ENCODE measurements at places on chromosomes 13 and 19. TPM values are rescaled to one million over a fixed set of nuclear protein-coding genes. Genes with fewer than 3 reads are reported as not detected.

- DNase-seq, result no peak
These were observed 200.2 kb downstream of the COL4A1 start for GRCh38 chr13:110106726-110107125.

NOTCH3 gene
- 0.26 TPM for total RNA-seq

- no peak for DNase-seq
These were observed 396.9 kb upstream of the SLITRK1 start for GRCh38 chr13:84279166-84279565.

ACP5 gene
- total RNA-seq, result 18.8 TPM

PRR22 gene
- 2.4 TPM for total RNA-seq

TEKTIP1 gene
- total RNA-seq, result 6.4 TPM

DNA sequence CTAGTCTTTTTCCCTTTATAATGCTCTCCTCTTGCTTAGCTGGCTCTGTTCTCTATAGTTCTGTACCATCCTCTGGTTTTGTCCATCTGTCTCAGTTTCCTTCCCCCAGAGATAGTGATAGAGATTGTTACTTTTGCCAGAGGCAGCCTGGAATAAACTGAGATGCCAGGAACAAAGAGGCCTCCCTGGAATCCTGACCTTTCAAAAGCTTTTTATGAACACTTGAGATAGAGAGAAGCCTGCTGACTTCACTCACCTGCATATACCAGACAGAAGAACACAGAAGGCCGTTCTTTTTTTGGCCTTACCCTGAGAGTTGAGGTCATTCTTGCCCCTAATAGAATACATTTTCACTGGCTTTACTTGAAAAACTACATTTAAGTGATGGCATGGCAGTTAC lies 150.2 kb downstream of the LHFPL6 start:
- no peak for DNase-seq

RHPN2 gene
- total RNA-seq, result not detected

GRCh38 chr13:52615812-52616211 lies 26.4 kb upstream of the HNRNPA1L2 start:
- DNase-seq, result no peak

GRCh38 chr13:53159431-53159830 lies 130.8 kb downstream of the OLFM4 start:
- no peak for DNase-seq

ZIC5 gene
- total RNA-seq, result not detected

GRCh38 chr13:99303863-99304521 lies 3.2 kb downstream of the GPR183 start:
- peak; percentile 64 for DNase-seq

CRLF1 gene
- not detected for total RNA-seq

DNA sequence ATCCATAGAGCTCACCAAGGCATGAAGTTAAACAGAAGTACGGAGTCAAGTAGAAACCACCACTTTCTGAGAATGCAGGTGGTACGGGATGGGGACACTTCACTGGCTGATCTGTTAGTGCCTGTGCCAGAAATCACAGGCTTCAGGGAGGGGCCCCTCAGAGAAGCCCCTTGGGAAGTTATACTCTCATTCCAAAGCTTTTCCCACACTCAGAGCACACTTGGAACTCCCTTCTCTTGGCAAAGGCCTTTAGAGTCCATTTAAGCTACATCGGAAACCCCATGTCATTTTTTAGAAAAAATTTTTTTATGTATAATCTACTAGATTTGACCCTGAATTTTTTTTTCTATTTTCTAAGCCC lies 80.7 kb upstream of the WASF3 start:
- DNase-seq, result no peak

- no peak for DNase-seq
These were observed 1351.5 kb downstream of the UQCRFS1 start for GRCh38 chr19:27861411-27861975.

DNA sequence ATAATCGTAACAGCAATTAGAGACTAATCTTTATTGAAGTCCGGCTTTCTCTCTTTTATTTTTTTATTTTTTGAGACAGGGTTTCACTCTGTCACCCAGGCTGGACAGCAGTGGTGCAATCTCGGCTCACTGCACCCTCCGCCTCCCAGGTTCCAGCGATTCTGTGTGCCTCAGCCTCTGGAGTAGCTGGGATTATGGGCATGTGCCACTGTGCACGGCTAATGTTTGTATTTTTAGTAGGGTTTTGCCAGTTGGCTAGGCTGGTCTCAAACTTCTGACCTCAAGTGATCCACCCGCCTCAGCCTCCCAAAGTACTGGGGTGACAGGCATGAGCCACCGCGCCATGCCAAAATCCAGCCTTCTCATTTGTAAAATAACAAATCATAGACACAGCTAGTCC lies 3.7 kb downstream of the APOC2 start:
- DNase-seq, result no peak

CGB7 gene
- total RNA-seq, result not detected

GAPDHS gene
- total RNA-seq, result not detected

DNA sequence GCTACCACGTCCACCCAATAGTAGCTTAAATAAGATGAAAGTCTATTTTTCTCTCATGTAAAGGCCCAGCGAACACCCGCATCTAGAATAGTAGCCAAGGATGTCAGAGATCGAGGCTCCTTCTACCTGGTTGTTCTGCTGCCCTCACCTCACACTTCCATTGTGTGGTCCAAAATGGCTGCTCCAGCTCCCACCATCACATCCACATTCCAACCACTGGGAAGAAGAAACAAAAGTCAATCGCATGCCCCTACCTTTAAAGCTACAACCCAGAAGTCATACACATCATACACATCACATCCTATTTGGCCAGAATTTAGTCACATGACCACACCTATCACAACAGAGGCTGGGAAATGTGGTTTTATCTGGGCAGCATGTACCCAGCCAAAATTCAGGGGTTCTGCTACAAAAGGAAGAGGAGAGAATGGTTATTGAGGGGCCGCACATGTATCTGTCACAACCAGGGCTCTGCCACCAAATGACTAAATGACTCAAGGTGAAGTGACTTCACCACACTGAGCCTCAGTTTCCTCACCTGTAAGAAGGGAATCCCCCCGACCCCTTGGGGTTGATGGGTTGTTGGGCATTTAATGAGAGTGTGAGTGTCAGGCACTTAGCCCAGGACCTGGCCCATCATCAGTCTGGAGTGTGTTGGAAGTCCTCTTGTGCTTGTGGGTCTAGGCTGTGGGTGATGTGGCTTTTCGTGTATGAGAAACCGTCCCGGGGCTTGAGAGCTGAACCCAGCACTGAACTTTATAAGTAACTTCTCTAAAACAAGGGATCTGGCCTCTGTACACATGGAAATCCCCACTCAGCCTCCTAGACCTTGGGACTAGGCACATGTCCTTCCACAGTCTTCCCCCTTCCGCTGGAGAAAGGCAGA lies 10.2 kb upstream of the CBLC start:
- DNase-seq, result no peak

DNA sequence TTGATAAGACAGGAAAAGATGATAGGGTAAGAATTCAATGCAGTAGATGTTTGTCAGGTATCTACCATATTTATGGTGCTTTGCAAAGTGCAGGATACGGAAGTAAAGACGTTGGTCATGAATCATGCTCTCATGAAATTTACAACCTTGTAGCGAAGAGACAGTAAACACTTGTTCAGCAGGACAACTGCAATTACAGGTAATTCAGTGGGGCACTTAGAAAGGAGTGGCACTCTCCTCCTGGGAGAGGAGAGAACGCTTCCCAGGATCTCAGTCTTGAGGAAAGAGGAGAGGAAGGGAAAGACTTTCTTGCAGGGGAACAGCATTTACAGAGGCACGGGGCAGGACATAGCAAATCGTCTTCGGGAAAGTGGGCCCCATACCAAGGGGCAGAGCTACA lies 46.4 kb downstream of the SOX1 start:
- DNase-seq, result no peak

Measured in natural killer cell (primary cell).